Peyer's patch (tissue), 4 donors: ENCODE measurements at places on chromosomes 3 and 15.

- DNase-seq: no peak
Observed at GRCh38 chr3:89533275-89533674, 425.9 kb downstream of the EPHA3 start.

DNA sequence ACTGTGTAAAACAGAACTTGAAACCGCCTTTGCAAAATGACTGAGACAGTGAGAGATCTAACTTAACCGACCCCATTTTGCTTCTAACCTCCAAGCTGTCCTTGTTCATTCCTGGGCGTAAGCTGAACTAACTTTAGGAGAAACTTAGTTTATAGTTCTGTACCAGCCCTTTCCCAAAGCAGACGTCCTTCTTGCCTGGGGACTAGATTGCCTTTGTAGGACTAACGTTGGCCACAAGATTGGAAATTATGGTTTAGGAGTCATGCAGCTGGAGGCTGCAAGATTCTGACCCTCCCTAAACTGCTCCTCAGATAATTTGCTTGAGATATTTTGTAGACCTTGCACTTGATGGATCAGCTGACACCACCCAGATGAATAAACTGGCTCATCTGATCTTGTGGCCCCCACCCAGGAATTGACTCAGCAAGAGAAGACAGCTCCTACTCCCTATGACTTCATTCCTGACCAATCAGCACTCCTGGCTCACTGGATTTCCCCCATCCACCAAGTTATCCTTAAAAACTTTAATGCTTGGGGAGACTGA is 219.9 kb upstream of the PROK2 start:
- DNase-seq: no peak

DNA sequence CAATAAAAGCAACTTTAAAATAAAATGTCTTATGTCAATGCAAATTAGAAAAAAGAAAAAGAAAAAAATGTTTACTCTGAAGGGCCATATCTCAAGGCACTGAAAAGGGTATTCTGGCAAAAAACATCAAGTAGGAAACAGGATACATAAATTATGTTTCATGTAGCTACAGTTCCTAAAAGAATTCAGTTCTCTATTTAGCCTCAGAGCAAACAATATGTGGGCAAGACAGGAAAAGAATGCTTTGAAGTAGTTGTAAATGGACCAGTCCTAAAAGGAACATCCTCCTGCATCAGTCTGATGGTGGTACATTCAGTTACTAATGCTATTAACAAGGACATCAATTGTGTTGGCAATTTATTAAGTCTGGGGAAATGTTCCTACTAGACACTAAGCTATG is 8.1 kb downstream of the COMMD2 start:
- DNase-seq: no peak

- no peak for DNase-seq
Observed at GRCh38 chr3:24181256-24181655, 236.2 kb downstream of the NR1D2 start.

DNA sequence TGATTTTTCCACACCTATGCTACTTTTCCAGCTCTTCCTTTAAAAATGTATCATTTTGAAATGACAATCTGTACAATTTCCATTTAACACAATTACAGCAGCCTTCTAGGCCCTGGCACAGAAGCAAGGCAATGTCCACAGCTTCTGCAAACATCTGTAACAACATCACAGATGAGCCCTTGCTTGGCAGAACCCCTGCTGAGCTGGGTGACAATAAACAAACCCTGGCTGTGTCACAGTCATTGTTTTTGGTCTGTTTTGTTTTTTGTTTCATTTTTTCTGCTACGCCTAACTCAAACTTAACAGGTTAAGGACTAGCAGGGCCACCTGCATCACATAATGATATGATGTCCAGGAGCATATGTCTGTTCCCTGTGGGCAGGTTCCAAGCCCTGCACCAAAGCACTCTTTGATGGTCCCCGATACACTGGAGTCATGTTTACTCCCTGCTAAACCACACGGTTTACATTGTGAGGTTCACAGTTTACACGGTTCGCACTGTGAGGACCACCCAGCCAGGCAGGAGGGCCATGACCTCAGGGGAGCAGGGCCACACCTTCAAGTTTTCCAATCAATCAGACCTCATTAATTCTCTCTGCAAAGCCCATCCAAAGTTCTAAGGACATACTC is 186.8 kb upstream of the CHRNA7 start:
- DNase-seq: no peak

GRCh38 chr3:59978979-59979378 is 929.2 kb upstream of the CFAP20DC start:
- no peak for DNase-seq

DNA sequence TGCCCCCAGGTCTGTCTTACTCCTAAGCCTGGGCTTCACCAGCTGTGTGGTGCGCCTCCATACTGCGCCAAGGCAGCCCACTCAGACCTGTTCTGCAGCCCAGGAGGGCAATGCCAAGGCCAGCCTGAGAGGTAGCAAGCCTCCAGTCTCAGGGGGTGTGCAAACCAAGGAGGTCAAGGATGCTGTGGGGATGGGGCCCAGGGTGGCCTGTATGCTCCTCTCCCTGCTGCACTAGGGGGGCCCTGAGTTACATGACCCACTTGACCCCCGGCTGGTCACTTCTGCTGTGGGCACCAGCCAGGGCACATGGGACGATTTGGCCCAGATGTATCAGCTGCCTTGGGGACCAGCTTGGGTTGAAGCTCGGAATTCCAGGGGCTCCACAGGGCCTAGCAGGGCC is 70.0 kb upstream of the SLC6A6 start:
- no peak for DNase-seq

GRCh38 chr3:63768386-63768785 is 50.7 kb upstream of the C3orf49 start:
- no peak for DNase-seq

DNA sequence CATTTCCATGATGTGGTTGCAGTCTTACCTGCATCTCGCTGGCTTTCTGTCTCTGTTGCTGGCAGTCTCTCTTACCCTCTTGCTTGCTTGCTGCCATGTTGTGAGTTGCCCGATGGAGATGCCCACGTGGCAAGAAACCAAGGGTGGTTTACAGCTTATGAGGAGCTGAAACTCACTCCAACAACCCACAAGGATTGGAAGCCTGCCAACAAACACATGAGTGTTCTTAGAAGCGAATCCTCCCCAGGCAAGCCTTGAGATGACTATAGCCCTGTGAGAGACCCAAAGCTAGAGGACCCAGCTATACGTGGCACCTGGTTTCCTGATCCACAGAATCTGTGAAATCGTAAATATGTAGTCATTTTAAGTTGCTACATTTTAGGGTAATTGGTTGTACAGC is 490.9 kb upstream of the ADAMTS9 start:
- DNase-seq: no peak

DNA sequence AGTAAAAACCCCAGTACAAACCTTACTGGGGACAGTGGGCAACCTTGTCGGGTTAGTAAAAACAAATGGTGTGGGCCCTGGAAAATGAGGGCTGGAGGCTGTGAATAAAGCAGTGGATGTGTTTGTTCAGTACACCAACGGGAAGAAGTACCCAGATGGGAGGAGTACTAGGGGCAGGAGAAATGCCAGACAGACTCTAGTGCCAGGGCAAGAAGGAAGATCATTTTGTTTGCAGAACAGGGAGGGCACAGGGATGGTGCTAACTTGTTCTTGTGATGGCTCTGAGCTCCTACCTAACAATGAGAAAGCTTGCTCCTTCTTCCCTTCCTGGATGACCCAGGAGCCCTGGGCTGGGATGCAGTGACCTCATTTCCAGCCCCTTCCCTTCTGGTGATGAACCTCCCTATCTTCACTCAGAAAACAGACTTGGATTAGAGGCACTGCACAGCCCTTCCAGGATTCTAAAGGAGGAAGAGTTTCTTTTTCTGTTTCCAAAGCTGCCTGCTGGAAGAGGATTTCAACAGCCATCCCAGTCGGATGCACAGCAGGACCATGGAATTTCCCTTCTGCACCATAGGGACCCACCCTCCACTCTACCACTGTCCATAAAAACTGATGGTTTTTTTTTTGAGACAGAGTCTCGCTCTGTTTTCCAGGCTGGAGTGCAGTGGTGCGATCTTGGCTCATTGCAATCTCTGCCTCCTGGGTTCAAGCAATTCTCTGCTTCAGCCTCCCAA is 6.1 kb downstream of the RASSF1 start:
- DNase-seq: no peak

GRCh38 chr3:122533931-122534334 is 19.2 kb upstream of the KPNA1 start:
- no peak for DNase-seq

DNA sequence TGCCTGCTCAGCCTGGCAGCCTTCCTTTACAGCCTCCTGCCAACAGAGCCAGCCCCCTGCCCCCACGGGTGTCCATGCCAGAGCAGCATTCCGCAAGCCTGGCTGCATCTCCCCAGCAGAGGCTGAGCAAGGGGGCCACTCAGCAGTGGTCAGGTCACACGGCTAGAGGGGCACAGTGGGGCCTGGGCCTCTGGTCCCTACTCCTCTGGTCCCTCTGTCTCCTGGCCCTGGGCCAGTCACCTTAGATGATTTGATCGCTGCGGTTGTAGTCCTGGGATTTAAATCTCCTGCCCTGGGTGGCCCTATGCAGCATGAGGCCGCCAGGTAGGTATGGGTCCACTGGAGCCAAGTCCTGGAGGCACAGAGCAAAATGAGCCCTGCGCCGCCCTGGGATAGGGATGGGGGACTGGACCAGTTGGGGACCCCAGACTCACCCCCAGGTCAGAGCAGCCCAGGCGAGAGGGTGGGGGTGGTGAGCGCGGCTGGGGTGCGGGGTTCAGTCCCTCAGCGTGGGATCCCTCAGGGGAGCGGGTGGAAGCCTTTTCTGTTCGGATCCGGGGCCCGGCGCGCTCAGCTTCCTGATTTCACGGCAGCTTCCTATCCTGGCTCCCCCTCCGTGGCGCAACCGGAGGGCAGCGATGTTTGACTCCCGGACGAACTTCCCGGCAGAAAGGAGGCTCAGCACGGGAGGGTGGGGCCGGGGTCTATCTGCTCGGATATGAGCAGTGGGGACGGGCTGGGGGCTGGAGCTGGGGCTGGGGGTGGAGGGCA is at the start of gene ZBTB47:
ZBTB47 (plus strand) TSS at position 138 of the 771 bp plus-strand sequence. CDS start 4,659 bp downstream, outside the sequence.
- DNase-seq: peak; percentile 61

GRCh38 chr3:159632128-159632527 is 356.5 kb upstream of the IL12A start:
- DNase-seq: no peak

GRCh38 chr15:59818336-59818735 is 129.2 kb upstream of the BNIP2 start:
- no peak for DNase-seq

GRCh38 chr3:51974277-51974962 is 444 bp upstream of the ABHD14A start:
- peak; percentile 59 for DNase-seq

DNA sequence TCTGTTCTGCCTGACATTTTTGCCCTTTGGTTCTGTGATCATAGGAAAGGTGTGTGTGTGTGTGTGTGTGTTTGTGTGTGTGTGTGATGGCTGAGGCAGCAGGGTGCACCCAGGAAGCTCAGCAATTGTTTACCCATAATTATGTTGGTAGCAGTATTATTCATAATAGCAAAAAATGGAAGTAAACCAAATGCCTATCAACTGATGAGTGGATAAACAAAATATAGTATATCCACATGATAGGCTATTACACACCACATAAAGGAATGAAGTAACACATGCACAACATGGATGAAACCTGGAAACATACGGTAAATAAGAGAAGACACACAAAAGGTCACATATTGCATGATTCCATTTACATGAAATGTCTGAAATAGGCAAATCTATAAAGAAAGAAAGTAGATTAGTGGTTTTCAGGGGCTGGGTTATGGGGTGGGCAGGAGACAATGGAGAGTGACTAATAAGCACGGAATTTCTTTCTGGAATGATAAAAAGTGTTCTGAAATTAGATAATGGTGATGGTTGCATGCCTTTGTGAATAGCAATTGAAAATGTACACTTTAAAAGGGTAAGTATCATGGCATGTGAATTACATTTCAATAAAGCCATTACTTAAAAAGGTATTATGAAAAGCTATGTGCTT is 167.2 kb downstream of the POLR2M start:
- DNase-seq: no peak

- DNase-seq: no peak
Observed at GRCh38 chr15:47872869-47873432, 155.6 kb downstream of the SEMA6D start.

DNA sequence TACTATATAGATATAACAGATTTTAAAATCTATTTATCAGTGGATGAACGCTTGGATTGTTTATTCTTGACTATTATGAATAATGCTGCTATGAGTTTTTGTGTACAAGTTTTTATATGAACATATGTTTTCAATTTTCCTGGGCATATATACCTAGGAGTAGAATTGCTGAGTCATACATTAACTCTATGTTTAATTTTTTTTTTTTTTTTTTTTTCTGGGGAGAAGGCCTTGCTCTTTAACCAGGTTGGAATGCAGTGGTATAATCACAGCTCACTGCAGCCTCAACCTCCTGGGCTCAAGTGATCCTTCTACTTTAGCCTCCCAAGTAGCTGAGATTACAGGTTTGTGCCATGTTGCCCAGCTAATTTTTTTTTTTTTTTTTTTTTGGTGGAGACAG is 9.1 kb downstream of the CIDEC start:
- no peak for DNase-seq

- no peak for DNase-seq
Observed at GRCh38 chr3:94693997-94694640, 631.3 kb downstream of the NSUN3 start.

DNA sequence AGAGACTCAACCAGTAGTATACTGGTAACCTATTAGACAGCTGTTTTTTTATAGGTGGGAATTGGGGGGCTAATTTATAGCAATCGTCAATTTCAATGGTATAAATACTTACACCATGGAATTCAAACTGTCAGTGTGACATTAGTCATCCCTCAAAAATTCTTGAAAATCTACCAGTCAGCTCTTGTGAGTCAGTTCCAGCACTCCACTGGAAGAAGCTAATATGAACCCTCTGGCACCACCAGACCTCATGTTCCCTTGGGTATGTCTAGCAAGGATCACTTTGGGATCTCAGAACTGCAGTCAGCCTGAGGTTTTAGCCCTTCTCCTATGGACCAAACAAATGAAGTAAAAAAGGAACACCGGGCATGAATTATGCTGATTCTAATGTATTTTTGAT is 11.8 kb upstream of the UACA start:
- no peak for DNase-seq

GRCh38 chr3:14132689-14133088 is 7.8 kb downstream of the TMEM43 start:
- no peak for DNase-seq

GRCh38 chr15:61517776-61518175 is 288.7 kb upstream of the RORA start:
- no peak for DNase-seq

DNA sequence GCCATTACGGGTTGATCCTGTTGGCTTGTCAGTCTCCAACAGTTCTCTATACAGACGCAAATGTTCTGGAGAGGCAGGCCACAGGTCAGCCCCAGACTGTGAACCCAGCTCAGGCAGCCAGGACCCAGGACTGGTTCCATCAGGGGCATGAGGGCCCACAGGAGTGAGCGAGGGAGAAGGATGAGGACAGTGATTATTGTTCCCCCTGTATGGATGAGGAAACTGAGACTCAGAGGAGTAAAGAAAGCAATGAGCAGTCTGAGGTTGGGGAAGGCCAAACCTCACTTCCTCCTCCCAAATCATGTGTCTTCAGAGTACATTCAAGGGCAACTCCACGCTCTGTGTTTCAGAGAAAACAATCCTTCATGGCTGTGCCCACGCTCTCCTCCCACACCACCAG is 121.9 kb downstream of the RPLP1 start:
- DNase-seq: no peak
